Activated CD4-positive, alpha-beta memory T cell treated with anti-CD3 and anti-CD28 coated beads for 36 hours (primary cell): ENCODE measurements at places on chromosomes 7 and 10. TPM values are rescaled to one million over a fixed set of nuclear protein-coding genes. Genes with fewer than 3 reads are reported as not detected.

GRCh38 chr7:30994206-30995100 lies 30.7 kb downstream of the GHRHR start:
- H3K4me3 ChIP-seq: no peak overlapping the region
- H3K36me3 ChIP-seq: no peaks in the 10 kb centered on the region
- no peak for DNase-seq
- H3K27ac ChIP-seq: no peak overlapping the region
- H3K27me3 ChIP-seq: peaks cover 2% of the 10 kb centered on the region

- no peak for DNase-seq
- H3K4me3 ChIP-seq: no peak overlapping the region
- no peaks in the 10 kb centered on the region for H3K27me3 ChIP-seq
- H3K36me3 ChIP-seq: no peaks in the 10 kb centered on the region
Measured at GRCh38 chr7:80584778-80585177, 53.7 kb upstream of the CD36 start.

DNA sequence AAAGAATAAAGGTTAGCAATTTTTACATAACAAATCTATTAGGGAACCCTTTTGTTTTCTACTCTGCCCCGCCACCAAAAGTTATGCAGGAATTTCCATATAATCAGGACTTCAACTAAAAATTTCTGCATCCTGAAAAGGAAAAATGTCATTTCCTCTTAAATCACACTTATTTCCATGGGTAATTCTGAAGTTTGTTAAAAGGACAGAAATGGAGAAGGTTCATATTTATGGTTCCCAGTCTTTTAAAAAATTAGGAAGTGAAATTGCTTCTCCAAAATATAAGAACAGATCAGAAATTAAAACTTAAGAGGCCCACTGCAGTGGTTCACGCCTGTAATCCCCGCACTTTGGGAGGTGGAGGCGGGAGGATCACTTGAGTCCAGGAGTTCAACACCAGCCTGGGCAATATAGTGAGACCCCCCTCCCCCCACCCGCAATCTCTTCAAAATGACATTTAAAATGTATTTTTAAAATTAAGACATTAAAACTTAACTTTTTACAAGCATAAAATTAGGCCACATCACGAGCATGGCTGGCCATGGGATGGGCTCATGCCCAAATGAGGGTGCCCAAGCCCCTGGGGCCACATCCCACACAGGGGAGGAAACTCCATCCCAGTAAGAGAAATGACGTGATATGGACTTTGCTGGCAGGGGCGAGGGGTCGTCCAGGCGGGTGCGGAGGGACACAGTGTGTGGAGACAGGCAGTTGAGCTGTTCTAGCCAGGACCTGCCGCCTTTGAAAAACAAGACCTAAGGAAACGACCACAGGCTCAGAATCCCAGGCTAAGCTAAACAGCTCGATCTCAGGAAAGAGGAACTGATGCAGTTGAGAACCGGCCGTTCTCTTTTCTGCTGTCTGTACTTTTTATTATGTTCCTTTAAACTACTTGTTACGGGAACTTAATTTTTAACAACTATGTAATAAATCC lies 51.3 kb upstream of the NFE2L3 start:
- no peaks in the 10 kb centered on the region for H3K36me3 ChIP-seq
- H3K4me3 ChIP-seq: no peak overlapping the region
- H3K4me1 ChIP-seq: peaks cover 30% of the 10 kb centered on the region

DNA sequence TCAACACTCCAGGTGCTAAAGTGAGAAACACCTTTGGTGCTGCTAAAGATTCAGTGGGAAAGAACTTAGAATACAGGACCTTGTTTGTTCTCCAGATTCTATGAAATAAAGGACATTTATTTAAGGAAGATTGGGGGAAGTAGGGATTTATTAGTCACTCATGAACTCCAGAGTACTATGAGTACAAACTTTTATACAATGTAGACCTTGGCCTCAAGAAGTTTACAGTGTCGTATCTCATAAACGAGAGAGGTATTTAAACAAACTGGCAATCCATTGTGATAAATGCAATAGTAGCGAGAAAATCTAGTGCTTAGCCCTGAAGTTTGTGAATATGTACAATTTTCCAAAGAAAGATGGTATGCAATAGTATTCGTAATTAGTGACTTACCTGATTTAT lies 59.1 kb downstream of the TES start:
- H3K27me3 ChIP-seq: peaks cover 17% of the 10 kb centered on the region
- no peak for DNase-seq
- H3K4me1 ChIP-seq: no peaks in the 10 kb centered on the region
- no peak overlapping the region for H3K4me3 ChIP-seq
- H3K36me3 ChIP-seq: no peaks in the 10 kb centered on the region
- H3K27ac ChIP-seq: no peak overlapping the region

GRCh38 chr10:15898046-15898445 lies 37.7 kb upstream of the MINDY3 start:
- no peak overlapping the region for H3K27ac ChIP-seq
- H3K4me3 ChIP-seq: no peak overlapping the region
- H3K4me1 ChIP-seq: no peaks in the 10 kb centered on the region
- DNase-seq: no peak
- H3K36me3 ChIP-seq: no peaks in the 10 kb centered on the region

- H3K4me1 ChIP-seq: no peaks in the 10 kb centered on the region
- H3K36me3 ChIP-seq: no peaks in the 10 kb centered on the region
- H3K4me3 ChIP-seq: no peak overlapping the region
- H3K27me3 ChIP-seq: peaks cover 8% of the 10 kb centered on the region
Measured at GRCh38 chr7:41820111-41820671, 117.3 kb upstream of the INHBA start.

DNA sequence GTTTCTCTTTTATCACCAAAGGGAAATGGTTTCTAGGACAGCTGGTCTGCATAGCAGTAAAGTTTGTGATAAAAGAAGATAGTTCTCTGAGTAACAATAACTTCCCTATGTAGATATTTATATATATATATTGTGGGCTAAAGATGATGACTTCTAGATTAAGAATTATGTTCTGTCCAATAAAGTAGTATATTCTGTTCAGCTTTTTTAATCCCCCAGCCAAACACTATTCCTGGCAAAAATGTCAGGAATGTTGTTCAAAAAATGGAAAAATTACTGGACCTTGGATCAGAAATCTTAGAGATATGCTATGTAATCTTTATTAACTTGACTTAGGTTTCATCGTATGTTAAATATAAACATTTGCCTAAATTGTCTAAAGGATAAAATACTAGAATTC lies 136.3 kb upstream of the GNAI1 start:
- no peaks in the 10 kb centered on the region for H3K27me3 ChIP-seq
- H3K27ac ChIP-seq: no peak overlapping the region
- DNase-seq: no peak
- H3K36me3 ChIP-seq: no peaks in the 10 kb centered on the region

DNA sequence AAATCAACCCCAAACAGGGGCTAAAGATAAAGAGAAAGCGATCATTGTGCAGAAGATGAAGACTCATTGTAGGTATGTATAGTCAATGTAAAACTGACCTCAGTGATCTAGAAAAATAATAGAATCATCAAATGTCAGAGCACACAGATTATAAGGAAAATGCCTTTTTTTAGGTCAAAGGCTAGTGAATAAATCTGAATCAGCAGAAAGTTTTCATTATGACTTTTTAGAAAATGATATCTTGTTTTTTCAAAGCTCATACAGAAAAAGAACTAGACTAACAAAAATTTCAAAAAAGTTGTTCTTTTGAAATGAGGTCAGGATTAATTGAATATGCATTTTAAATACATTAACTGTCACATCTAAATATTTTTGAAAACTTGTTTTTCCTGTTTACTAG lies 60.2 kb upstream of the STEAP4 start:
- H3K4me1 ChIP-seq: no peaks in the 10 kb centered on the region
- H3K27me3 ChIP-seq: peaks cover 4% of the 10 kb centered on the region
- H3K27ac ChIP-seq: no peak overlapping the region
- DNase-seq: no peak

DNA sequence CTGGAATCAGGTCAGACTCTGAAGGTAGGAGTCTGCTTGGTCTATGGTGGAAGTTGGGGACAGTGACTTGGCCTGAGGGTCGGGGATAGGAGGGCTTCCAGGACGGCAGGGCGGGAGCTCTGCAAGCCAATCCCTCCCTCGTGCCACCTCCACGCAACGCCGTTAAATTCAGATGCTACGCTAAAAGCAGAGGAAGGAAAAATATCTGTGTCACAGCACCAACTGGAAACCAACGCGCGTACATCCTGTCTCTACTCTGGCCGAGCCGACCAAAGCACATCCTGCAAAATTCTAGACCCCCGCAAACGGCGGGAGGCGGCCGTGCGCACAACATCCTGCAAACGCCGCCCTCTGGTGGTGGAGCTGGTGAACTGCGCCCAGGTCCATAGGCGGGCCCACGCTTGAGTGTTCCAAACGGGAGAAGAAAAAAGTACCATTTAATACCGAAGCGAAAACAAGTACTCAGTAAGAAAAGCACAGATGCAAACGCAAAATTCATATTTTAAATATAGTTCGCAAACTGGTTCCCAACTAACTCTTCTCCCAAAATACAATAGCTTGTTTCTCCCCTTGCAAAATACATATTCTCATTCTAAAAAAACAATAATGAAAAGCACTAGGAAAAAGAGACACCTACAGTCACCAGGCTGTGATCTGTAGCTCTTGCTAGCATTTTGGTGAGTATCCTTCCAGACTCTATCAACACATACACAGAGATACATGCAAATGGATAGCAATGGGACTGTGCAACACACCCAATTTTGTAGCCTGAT lies 45.7 kb upstream of the HSPA12A start:
- H3K4me3 ChIP-seq: peak overlapping the region; percentile 16
- peak; percentile 84 for DNase-seq
- peaks cover 18% of the 10 kb centered on the region for H3K4me1 ChIP-seq
- H3K36me3 ChIP-seq: no peaks in the 10 kb centered on the region
- H3K27ac ChIP-seq: no peak overlapping the region

DNA sequence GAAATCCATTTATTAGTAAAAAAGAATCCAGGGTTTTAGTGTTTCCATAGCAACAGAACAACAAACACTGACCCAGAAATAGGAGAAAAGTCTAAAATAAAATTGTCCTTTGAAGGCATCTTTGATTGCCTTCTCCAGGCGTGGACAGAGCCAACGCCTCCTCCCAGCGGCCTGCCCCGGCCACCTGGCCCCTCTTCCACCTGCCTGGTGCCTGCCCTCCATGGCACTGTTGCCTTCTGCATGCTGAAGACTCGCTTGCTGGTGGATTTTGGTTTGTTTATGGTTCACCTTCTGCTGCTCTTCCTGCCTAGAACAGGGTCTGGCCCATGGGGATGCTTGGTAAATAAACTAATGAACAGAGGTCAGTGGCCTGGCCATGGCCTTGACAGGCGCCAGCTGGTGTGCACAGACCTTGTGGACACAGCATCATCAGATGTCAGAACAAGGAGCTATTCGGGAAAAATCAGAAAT lies 107.4 kb downstream of the DYNC2I1 start:
- DNase-seq: no peak
- H3K27me3 ChIP-seq: peaks cover 5% of the 10 kb centered on the region
- H3K27ac ChIP-seq: no peak overlapping the region
- no peaks in the 10 kb centered on the region for H3K4me1 ChIP-seq

GRCh38 chr10:44829426-44829825 lies 81.7 kb upstream of the TMEM72 start:
- no peaks in the 10 kb centered on the region for H3K36me3 ChIP-seq
- no peaks in the 10 kb centered on the region for H3K4me1 ChIP-seq
- H3K27ac ChIP-seq: no peak overlapping the region

DNA sequence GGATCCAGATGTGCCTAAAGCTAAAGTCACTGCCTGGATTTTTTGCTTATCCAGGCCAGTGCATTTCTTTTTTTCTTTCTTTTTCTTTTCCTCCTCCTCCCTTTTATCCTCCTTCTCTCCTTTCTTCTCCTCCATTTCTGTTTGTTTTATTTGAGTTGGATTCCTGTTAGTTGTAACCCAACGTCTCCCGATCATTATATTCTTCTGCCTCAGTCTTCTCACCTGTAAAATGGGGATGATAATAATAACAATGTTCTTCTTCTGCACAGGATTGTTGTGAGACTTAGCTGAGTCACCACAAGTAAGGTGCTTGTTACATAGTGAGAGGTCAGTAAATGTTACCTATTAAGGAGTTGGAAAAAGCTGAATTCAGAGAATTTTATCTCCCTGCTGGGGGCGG lies 13.7 kb upstream of the FFAR4 start:
- no peak overlapping the region for H3K27ac ChIP-seq
- no peaks in the 10 kb centered on the region for H3K4me1 ChIP-seq
- no peaks in the 10 kb centered on the region for H3K36me3 ChIP-seq
- peaks cover 4% of the 10 kb centered on the region for H3K27me3 ChIP-seq
- DNase-seq: no peak

GRCh38 chr10:97279121-97279815 lies 13.2 kb downstream of the ARHGAP19 start:
- no peak overlapping the region for H3K27ac ChIP-seq
- no peaks in the 10 kb centered on the region for H3K36me3 ChIP-seq
- H3K4me3 ChIP-seq: no peak overlapping the region
- peaks cover 26% of the 10 kb centered on the region for H3K4me1 ChIP-seq
- DNase-seq: no peak

GRCh38 chr7:99090771-99091542 lies 53.0 kb downstream of the SMURF1 start:
- H3K4me1 ChIP-seq: peaks cover 13% of the 10 kb centered on the region
- H3K4me3 ChIP-seq: no peak overlapping the region
- no peak for DNase-seq
- peaks cover 10% of the 10 kb centered on the region for H3K36me3 ChIP-seq
- no peak overlapping the region for H3K27ac ChIP-seq

GRCh38 chr7:130381468-130382312 lies 1.4 kb downstream of the CPA1 start:
- DNase-seq: no peak
- H3K27me3 ChIP-seq: no peaks in the 10 kb centered on the region
- H3K4me3 ChIP-seq: no peak overlapping the region
- no peaks in the 10 kb centered on the region for H3K36me3 ChIP-seq
- H3K27ac ChIP-seq: no peak overlapping the region
- H3K4me1 ChIP-seq: no peaks in the 10 kb centered on the region

DNA sequence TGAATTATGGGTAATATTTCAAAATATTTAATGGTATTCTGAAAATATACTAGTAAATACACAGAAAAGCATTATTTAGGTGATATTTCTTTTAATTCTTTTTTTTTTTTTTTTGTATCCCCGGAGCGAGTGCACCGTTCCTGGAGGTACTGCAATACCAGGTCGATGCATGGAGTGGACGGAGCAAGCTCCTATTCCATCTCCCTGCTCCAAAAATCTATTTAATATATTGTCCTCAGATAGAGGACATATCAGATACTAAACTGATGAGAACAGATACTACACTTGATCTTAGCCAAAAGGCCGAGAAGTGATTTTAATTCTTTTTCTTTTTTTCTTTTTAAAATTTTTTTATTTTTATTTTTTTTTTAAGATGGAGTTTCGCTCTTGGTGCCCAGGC lies 10.8 kb downstream of the BTRC start:
- H3K27me3 ChIP-seq: no peaks in the 10 kb centered on the region
- no peak for DNase-seq
- peaks cover 15% of the 10 kb centered on the region for H3K4me1 ChIP-seq
- H3K27ac ChIP-seq: no peak overlapping the region
- no peak overlapping the region for H3K4me3 ChIP-seq
- peaks cover 6% of the 10 kb centered on the region for H3K36me3 ChIP-seq

- no peaks in the 10 kb centered on the region for H3K36me3 ChIP-seq
- H3K4me3 ChIP-seq: no peak overlapping the region
- H3K27me3 ChIP-seq: no peaks in the 10 kb centered on the region
- no peak overlapping the region for H3K27ac ChIP-seq
- no peaks in the 10 kb centered on the region for H3K4me1 ChIP-seq
- no peak for DNase-seq
Measured at GRCh38 chr10:107986571-107986970, 822.1 kb upstream of the SORCS1 start.

Gene CHRM2
- not detected for total RNA-seq

Gene ELAPOR2
- total RNA-seq: 4.1 TPM

Gene CLDN12
- total RNA-seq: 6.9 TPM

Gene CLEC5A
- total RNA-seq: not detected

Gene SYCE1
- total RNA-seq: 0.14 TPM

Gene NUP42
- total RNA-seq: 31.7 TPM

Gene BHLHA15
- total RNA-seq: not detected

Gene IKZF1
- 216 TPM for total RNA-seq

Gene PPIA
- 3,158 TPM for total RNA-seq
